ENCODE measurements at places on chromosomes 3 and 15. TPM values are rescaled to one million over a fixed set of nuclear protein-coding genes. Genes with fewer than 3 reads are reported as not detected.

SCG3 gene
- total RNA-seq = 36.4 TPM

MRAS gene
- 30.2 TPM for total RNA-seq

SEMA6D gene
- 69.2 TPM for total RNA-seq

LDHAL6B gene
- total RNA-seq = not detected

PSTPIP1 gene
- total RNA-seq = 3.4 TPM

ARGFX gene
- total RNA-seq = not detected

CSPG4 gene
- total RNA-seq = 25.8 TPM

LINGO1 gene
- 35.2 TPM for total RNA-seq

CLDN1 gene
- total RNA-seq = 9.4 TPM

TBC1D23 gene
- total RNA-seq = 92.7 TPM

COL6A5 gene
- total RNA-seq = 0.16 TPM

TRAIP gene
- total RNA-seq = 3.8 TPM

ACKR2 gene
- total RNA-seq = 1.1 TPM

KY gene
- total RNA-seq = 13.8 TPM

KBTBD8 gene
- 7.5 TPM for total RNA-seq

ZNF662 gene
- 33.0 TPM for total RNA-seq

SLC2A2 gene
- total RNA-seq = not detected

GOLGA8S gene
- total RNA-seq = 0.82 TPM

MASP1 gene
- 5.6 TPM for total RNA-seq

FEZF2 gene
- 14.3 TPM for total RNA-seq

FBXW12 gene
- not detected for total RNA-seq

SLC9A9 gene
- total RNA-seq = 23.5 TPM

SPINK8 gene
- not detected for total RNA-seq

PLXND1 gene
- total RNA-seq = 114 TPM

KLF15 gene
- 7.7 TPM for total RNA-seq

RAB6B gene
- 38.7 TPM for total RNA-seq

TIMP4 gene
- total RNA-seq = 3.1 TPM

IL17RD gene
- 32.2 TPM for total RNA-seq

AP3B2 gene
- total RNA-seq = 30.6 TPM
